Large intestine (tissue), 12 donors: ENCODE measurements at places on chromosomes 2 and 18. TPM values are rescaled to one million over a fixed set of nuclear protein-coding genes. Genes with fewer than 3 reads are reported as not detected.

Gene TTR
- polyA plus RNA-seq: 761 TPM

DNA sequence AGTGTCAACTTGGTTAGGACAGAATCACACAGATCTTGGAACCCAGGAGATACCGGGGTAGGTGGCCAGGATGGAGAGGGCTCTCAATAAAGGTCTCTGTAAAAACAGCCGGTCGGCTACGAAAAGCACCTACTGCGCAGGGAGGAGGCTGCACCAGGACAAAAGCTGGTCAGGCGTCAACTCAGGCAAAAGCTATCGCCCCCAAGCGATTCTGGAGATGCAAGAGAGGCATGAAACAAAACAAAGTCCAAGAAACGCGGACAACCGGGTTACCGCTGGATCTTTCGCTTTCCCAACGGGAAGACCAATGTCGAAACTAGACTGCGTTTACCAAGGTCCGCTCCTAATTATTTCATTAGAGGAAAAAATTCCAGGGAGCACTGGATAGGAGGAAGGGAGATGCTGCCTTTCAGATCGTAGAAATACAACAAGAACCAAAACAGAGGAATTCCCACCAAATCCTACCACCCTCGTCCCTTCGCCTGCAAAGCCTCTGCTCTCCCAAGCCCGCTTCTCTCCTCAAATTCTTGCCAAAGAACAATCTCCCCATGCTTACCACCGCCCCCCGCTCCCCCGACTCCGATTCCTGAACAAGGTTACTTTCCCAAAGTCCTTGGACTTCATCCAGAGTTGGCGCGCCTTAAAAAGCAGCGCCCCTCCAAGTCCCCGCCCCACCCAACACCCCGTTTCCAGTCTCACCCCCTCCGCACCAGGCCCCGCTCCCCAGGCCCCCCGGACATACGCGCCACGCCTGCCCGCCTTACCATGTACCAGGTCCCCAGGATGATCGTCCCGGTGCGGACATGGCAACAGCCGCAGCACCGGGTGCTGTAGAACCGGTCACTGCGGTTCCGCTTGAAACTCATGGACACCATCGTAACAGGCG, 539 bp downstream of the LAPTM4A start:
- H3K36me3 ChIP-seq: no peaks in the 10 kb centered on the region
- no peaks in the 10 kb centered on the region for H3K27me3 ChIP-seq
- DNase-seq: peak; percentile 82
- peaks cover 9% of the 10 kb centered on the region for H3K4me1 ChIP-seq
- peak overlapping the region; percentile 78 for H3K4me3 ChIP-seq
- peak overlapping the region; percentile 99 for H3K27ac ChIP-seq

GRCh38 chr2:88187038-88187676, 17.0 kb downstream of the THNSL2 start:
- H3K4me1 ChIP-seq: no peaks in the 10 kb centered on the region
- no peak overlapping the region for H3K27ac ChIP-seq
- peaks cover 15% of the 10 kb centered on the region for H3K36me3 ChIP-seq

- H3K27ac ChIP-seq: no peak overlapping the region
- H3K4me3 ChIP-seq: no peak overlapping the region
- H3K36me3 ChIP-seq: no peaks in the 10 kb centered on the region
- no peaks in the 10 kb centered on the region for H3K27me3 ChIP-seq
- H3K4me1 ChIP-seq: peaks cover 12% of the 10 kb centered on the region
- DNase-seq: no peak
Measured at GRCh38 chr2:66851449-66851872, 416.5 kb downstream of the MEIS1 start.

Gene PPP4R3B
- polyA plus RNA-seq: 82.0 TPM

Gene HNMT
- polyA plus RNA-seq: 71.1 TPM

GRCh38 chr2:74583504-74583903, 29.0 kb downstream of the DOK1 start:
- H3K27me3 ChIP-seq: peaks cover 6% of the 10 kb centered on the region
- no peak overlapping the region for H3K27ac ChIP-seq
- H3K36me3 ChIP-seq: no peaks in the 10 kb centered on the region
- H3K4me3 ChIP-seq: no peak overlapping the region
- no peaks in the 10 kb centered on the region for H3K4me1 ChIP-seq

Gene SLC23A3
- 6.2 TPM for polyA plus RNA-seq

DNA sequence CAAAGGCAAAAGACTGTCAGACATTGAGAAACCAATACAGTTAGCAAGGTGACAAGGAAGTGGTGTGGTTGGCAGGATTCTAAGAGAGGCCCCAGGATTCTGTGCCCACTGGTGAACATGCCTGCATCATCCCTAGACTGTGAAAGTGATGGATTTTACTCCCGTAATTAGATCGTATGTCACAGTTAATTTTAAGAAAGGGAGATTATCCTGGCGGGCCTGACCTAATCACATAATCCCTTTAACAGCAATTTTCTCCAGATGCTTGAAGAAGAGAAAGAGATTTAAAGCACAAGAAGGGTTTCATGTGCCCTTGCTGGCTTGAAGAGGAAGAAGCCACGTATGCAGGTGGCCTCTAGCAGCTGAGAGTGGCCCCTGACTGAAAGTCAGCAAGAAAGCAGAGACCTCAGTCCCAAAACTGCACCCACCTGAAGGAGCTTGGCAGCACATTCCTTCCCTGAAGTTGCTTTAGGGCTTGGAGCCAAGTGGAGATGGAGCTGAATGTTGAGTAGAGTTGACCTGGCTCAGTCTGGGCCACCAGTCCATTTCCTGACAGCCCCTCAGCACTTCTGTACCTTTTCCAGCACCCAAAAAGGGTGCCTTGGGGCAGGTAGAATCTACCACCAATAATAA, 49.1 kb downstream of the GTF3C3 start:
- no peaks in the 10 kb centered on the region for H3K27me3 ChIP-seq
- DNase-seq: no peak
- no peak overlapping the region for H3K27ac ChIP-seq
- H3K4me1 ChIP-seq: no peaks in the 10 kb centered on the region
- H3K36me3 ChIP-seq: no peaks in the 10 kb centered on the region
- no peak overlapping the region for H3K4me3 ChIP-seq

DNA sequence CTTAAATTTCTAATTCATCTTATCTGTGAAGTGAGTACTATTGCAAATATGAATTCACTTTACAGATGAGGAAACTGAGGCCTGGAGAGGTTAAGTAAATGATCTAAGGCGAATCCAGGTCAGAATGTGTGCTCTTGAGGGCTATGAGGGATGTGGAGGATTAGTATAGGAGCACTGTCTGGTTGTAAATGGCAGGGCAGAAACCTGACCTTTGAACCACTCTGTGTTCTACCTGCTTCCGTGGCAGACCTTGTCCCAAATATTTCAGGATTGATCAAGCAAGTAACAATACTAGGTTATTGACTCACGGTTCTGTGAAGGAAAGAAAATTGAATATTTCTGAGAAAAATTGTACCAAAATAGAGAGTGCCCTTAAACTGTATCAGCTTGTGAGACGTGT, 74.7 kb downstream of the PTPRM start:
- no peak overlapping the region for H3K4me3 ChIP-seq
- DNase-seq: no peak
- H3K27me3 ChIP-seq: no peaks in the 10 kb centered on the region
- no peaks in the 10 kb centered on the region for H3K4me1 ChIP-seq
